ENCODE measurements at places on chromosomes 12 and 14.

DNA sequence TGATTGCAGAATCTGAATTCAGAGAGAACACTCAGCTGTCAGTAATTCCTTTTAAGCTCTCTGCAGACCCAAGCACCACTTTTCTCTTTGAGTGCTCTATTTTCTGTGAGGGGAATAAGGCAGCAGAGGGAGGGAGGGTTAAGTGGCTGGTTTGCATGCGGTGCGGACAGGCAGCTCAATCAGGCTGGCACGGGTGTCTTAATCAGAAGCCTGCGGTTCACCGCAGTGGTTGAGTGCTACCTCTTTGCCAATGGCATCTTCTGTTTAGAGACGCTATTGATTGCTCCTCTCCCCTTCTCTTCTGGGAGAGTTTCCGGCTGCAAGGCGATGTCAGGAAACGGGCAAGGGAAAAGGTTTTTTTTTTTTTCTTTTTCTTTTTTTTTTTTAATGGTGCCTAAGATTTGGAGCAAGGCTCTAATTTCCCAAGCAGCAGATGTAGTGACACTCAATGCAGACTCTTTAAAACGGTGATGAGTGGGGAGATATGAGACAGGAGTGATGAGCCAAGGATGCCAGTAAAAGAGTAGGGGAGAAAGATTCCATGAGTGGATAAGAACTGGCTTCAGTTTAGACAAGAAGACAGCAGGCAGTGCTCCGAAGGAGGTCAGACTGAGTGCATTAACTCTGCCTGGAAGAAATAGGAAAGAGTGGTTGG lies 533.7 kb upstream of the SEL1L start:
- no peak for DNase-seq

DNA sequence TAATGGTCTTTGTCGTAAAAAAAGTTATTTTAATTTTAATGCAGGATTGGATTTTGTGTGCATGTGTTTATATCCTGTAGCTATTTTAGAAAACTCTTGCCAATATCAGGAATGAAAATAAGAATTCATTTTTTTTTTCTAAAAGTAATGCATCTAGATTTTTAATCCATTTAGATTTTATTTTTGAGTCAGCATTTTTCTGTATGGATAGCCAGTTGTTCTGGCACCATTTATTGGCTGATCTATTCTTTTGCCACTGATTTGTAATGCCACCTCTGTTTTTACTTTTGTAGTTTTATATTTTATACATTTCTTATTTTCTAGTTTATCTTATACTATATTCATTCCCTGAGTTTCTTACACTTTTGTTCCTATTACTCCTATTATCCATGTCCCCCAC lies 343.0 kb downstream of the FOXG1 start:
- DNase-seq, result no peak

GRCh38 chr12:68236421-68237059 lies 10.9 kb upstream of the IL26 start:
- DNase-seq, result no peak

DNA sequence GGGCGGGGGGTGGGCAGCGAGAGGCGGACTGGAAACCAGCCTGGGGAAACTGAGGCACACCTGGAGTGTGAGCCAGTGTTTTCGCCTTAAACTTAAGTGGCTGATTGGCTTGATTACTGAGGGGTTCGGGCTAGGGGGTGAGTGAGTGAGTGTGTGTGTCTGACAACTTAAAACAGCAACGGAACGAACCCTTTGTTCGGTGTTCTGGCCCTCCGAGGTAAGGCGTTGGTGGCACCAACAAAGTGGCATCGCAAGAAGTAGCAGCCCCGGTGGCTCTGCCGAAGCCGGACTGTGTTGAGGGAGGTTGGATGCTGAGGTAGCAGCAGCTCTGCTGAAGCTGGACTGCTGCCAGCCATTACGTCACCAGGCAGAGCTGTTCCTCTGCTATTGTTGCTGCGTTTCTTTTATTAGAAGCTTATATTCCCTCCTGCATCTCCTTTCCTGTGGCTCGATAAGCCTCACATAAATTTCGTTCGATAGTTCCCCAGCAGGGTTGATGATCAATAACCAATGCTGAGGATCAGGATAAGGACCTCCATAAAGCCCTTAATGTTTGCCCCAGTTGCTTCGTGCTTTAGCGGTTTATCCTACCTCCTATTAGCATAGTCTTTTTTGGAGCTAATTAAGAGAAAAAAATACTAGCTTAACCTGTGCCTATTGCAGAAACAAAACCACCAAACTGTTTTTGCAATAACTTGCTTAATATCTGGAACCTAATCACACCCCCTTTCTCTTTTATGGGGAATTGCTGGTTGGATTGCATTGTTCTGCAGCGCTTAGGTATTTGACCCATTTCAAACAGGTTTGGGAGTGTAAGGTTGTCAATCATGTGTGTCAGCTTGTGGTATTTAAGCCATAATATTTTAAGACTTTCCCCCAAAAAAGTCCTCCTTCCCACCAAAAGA lies 1.3 kb downstream of the GPR137C start:
- peak; percentile 66 for DNase-seq

GRCh38 chr12:30457621-30458289 lies 237.9 kb downstream of the IPO8 start:
- DNase-seq, result no peak

DNA sequence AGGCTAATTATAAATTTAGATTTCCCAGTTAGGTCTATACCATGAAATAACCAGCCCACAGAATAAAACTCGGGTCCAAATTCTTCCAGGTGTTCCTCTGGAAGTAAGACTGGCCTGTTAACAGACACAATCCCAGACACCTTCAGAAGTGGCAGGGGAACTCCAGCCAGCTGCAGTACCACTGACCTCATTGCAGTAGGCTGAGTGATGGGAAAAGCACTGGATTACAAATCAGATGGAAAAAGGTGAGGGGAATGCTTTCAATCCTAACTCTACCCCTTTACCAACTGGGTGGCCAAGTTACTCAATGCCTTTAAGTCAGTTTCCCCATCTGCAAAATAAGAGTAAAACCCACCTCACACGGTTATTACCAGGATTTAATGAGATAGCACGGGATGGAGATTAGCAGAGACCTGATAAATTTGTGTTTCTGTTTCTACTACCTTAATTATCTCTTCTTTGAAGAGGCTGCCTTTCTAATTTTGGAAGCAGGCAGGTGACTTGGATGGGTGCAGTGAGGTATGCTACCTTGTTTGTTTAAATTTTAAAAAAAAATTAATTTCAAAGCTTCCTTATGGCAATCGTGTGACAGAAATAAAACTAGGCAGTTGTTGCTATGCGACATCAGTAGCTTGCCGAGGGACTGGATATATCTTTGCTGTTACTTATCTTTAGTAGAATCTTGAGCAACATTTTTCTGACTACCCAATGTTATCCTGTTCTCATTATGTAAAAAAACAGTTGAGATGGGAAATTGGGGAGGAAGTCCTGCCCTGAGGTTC lies 167.3 kb upstream of the GRIN2B start:
- no peak for DNase-seq

DNA sequence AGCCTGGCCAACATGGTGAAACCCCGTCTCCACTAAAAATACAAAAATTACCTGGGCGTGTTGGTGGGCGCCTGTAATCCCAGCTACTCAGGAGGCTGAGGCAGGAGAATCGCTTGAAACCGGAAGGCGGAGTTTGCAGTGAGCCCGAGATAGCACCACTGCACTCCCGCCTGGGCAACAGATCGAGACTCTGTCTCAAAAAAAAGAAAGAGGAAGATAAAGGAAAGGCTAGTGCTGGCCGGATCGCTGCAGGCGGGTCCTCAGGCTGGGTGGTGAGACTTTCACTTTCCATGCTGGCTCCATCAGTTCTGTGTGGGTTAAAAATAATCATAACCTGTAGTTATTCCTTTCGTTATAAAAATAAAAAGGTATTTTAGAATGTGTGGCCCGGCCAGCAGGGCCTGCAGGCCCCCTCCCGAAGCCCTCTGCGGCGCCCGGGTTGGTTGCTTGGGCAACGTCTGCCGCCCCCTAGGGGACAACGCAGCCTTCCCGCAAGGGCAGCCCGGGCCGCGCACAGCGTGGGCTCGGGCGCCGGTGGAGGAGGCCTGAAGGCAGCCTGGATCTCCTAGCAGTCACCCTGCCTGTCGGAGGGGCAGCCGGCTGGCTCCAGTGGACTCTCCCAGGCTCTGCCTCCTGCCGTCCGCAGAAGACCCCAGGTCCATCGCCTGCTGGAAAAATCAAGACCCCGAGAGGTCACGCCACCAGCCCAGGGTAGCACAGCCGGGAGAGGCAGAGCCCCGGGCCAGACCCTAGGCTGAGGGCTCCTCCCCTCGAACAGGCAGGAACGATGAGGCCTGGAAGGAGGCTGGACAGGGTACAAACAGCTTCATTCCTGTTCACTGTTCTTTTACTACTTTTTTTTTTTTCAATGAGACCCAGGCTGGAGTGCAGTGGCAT lies 5.0 kb upstream of the SLC25A47 start:
- peak; percentile 51 for DNase-seq

- no peak for DNase-seq
Measured at GRCh38 chr12:111816065-111816615, 25.9 kb upstream of the MAPKAPK5 start.

- no peak for DNase-seq
Measured at GRCh38 chr14:50399251-50400032, 2.8 kb upstream of the CDKL1 start.

GRCh38 chr14:41636492-41637392 lies 30.1 kb downstream of the LRFN5 start:
- DNase-seq, result no peak

DNA sequence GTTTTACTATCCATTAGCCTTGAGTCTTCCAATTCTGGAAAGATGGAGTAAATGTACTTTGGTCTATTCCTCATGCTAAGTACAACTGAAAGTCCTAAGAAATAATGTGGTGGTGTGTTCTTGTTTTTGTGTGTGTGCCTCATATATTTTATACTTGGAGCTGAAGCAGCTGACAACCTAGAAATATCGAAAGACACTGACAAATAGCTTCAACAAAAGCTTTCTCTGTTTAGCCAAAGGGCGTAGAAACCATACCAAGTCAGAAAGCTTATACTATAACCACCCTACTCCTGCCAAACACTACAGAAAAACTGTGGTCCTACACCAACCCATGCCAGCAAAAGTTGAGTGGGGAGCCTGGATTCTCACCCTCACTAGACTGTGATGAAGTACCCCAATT lies 188.4 kb downstream of the GPHN start:
- no peak for DNase-seq

DNA sequence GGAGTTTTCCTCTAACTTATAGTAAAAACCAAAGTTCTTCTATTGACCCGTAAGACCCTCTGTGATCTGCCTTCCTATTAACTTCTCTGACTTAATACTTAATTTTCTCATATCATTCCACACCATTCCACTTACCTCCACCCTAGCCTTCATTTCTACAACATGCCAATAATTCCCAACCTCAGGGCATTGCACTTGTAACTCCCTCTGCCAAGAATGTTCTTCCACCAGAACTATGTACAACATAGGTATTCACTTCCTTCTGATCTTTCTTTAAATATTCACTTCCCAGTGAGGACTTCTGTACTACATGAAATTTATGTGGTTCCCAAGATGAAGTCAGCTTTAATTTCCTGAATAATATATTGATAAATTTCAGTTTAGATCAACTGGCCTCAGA lies 531.7 kb downstream of the LRFN5 start:
- no peak for DNase-seq

- DNase-seq, result no peak
Measured at GRCh38 chr12:132835076-132836025, 6.7 kb upstream of the GOLGA3 start.

DNA sequence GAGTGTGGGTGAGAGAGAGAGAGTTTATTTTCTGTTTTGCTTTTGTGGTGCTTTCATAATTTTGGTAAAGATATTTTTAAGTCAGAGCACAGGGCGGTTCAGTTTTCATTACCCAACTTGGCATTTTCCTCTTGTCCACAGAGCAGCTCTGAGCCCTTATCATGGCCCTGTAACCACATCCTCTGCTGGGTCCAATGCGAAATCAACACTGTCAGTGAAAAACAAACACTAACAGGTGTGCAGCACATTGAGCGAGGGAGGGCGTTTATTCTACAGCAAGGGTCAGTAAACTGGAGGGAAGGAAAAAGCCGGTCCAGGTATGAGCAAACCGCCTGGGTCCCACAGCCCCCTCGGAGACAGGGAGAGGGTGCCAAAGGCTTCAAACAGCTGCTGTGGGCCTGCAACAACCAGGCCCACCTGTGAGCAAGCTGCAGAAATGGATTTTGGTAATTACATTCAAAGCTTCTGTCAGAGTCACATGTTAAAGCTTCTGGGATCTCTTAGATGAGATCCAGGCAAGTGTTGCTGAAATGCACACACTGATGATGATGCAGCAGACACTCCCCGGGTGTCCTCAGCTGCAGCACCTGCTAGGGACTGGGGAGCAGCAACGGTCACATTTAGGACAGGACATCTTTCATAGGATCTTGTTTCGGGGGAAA lies 132.7 kb upstream of the DYRK2 start:
- no peak for DNase-seq

GRCh38 chr12:92164712-92165111 lies 19.1 kb upstream of the BTG1 start:
- DNase-seq, result no peak

DNA sequence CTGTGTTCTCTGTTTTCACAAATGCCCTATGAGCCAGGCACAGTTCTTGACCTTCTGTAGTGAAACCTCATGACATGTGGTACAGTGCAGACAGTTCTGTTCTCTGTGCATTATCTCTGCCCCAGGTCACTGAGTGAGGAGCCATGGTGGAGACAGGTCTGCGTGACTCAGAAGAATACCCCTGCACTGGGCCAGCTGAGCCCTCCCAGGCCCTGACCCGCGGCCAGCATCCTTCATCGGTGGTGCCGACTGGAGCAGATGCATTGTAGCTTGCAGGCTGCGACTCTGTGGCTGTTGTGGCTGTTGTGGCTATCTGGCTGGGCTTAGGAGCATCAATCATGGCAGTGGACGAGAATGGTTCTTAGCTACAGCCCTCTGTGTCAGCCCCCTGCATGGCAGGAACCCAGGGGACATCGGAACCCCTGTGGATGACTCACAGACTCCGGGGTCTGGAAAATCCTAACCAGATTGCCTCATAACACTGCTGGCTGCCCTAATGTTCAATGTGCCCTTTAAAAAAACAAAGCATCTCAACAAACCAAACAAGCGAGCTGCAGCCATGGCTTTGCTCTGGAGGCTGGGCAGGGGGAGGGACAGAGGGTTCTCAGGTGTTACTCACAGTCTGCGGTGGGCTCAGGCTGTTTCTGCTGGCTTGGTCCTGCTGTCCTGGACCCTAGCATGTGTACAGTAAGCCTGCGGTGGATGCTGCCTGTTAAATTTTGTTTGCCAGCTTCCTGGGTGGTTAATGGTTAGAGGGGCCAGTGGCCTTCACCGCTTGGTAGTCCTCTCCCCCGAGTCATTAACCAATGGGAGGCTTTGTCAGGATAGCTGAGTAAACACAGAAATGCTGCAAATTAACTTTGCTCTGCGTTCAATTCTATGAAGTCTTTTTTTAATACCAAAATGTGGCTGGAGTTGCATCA lies at the start of gene SERPINA6:
Gene SERPINA6 (minus strand): TSS at position 689 of the 923 bp plus-strand sequence. CDS start 8,688 bp downstream, outside the sequence.
- no peak for DNase-seq

DNA sequence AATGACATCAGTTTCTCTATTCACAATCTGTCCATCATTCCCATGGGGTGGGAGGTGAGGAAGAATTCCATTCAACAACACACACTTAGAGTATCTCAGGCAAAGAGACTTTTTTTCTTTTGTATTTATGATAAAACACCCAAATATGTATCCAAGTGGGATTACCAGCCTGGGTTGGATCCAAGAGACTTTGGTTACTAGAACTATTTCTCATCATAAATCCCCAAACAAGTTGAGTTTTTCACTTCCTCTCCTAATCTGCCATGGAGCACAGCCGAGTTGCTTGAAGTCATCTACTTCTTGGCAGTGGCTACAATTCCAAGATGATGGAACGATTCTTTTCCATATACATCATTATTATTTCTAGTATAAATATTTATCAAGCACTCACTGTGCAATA lies 209.2 kb upstream of the HMGA2 start:
- DNase-seq, result no peak

Data from stimulated activated CD4-positive, alpha-beta T cell treated with anti-CD3 and anti-CD28 coated beads, TNF-alpha, amount 100 ng/mL, for 4 hours (primary cell).